Nephron progenitor cell (in vitro differentiated cells): ENCODE measurements at places on chromosomes 3 and 15.
A peak's percentile ranks its signal among the peaks of the same experiment; 100 is the strongest.

DNA sequence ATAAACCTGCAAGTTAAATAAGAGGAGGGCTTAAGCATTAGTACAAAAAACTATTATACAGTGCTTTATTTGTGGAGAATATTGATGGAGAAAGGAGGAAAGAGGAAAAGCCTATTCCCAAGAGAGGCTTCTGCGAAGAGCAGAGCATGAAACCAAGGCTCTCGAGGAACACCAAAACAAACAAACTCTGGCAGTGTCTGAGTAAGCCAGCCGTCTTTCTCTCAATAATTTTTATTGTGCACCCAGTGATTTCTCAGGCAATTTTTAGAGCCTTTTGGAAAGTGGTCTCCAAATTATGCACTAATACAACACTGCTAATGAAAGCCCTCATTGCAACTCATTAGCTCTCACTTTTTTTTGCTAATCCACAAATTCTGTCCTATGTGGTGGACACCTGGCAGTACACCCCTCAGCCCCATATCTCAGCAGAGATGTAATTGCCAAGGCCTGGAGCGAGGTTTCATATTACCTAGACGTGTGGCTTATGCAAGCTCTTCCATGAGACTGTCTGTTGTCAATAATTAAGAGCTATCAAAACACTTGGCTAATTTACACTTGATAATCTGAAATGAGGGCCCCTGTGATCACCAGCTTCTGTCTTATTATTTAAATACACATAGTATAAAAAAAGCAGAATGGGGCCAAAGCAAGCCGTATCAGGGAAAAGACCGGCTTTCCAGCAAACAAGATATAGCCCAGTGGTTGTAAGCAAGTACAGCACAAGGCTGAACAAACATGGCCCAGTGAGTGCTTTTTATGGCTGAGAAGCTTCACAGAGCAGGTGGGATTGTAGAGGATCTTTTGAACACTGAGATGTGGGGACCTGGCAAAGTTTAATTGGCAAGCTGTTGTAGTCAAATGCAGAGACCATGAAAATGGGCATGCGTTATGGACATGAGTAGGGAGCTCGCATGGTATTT is 216.9 kb downstream of the ROBO2 start:
- no peak for DNase-seq

- DNase-seq, result no peak
These were observed 65.0 kb upstream of the DAZL start for GRCh38 chr3:16670191-16670590.

GRCh38 chr15:83289160-83289559 is 4.7 kb upstream of the BNC1 start:
- DNase-seq, result no peak

DNA sequence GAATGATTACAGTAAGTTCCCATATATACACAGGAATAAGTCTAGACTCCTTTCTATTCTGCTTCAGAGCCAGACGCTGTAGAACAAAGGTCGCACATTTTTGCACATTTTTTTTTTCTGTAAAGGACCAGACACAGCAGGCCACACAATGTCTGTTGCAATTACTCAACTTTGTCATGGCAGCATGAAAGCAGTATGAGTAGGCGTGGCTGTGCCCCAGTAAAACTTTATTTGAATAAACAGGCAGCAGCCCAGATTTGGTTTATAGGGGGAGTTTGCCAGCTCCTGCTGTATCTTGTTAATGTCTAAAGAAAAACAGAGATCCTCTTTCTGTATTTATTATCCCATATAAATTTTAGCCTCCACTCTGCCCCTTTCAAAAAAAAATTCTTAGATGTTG is 708.3 kb downstream of the FHIT start:
- no peak for DNase-seq

GRCh38 chr3:135516143-135516542 is 449.4 kb upstream of the PPP2R3A start:
- no peak for DNase-seq

DNA sequence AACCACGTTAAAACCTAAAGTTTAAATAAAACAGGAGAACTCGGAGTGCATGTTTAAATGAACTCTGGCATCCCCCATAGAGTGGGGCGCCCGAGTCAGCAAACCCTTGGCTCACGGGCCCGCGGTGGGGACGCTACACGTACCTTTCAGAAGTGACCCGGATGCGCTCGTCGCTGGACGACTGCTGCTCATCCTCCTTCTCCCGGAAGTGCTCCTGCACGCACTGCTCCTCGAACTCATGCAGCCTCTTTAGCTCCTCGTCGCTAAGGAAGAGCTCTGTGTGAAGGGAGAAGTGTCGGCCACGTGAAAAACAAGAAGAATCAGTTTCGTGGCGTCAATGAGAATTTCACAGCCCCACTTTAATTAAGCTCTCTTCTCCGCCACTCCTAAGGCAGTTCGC is 34.6 kb upstream of the MTMR10 start:
- no peak for DNase-seq

- DNase-seq, result no peak
These were observed 64.1 kb downstream of the LRTM1 start for GRCh38 chr3:54863786-54864185.

DNA sequence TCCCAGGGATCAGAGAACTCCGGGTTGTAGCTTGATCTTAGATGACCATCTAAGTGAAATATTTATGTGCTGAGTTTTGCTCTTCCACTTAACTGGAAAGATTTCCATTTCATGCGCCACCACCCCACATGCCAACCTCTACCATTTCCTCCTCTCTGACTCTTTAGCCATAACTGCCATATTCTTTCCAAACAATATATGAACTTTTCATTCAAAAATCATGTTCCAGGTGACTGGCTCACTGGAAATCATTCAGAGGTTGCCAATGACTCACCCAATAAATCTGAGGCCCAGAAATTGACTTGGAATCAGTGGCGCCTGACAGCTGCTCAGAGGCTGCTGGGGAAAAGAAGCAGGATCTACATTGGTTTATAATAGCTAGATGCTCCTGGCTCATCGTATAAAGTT is 31.6 kb upstream of the FAM174B start:
- no peak for DNase-seq

- DNase-seq, result no peak
These were observed 273.2 kb downstream of the MECOM start for GRCh38 chr3:169390271-169390670.

- DNase-seq, result peak; percentile 64
These were observed 3.2 kb downstream of the ZDHHC19 start for GRCh38 chr3:196207833-196208607.

DNA sequence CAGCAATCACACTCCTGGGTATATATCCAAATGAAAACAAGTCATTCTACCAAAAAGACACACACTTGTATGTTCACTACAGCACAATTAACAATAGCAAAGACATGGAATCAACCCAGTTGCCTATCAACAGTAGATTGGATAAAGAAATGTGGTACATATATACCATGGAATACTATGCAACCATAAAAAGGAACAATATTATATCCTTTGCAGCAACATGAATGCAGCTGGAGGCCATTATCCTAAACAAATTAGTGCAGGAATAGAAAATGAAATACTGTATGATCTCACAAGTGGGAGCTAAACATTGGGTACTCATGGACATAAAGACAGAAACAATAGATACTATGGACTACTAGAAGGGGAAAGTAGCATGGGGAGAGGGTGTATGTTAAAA is 224.7 kb downstream of the CLSTN2 start:
- no peak for DNase-seq

DNA sequence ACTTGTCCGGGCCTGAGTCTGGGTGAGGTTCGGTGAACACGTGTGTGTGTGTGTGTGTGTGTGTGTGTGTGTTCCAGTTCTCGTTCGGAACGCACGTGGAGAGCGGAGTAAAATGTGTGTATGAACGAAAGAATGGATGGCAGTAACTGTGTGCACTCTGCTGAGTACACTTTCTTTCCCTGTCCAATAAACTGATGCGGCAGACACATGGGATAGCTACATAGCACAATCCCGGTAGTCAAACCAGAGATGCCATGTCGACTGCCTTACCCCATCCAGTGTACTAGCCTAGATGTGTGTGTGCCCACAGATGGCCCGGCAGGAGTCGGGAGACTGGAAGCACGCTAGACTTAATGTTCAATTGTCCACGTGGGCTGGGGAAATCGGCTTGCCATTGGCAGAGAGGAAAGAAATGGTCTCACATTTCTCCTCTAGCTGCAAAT is 507 bp upstream of the GOLIM4 start:
- DNase-seq, result peak; percentile 51

- no peak for DNase-seq
These were observed 411.0 kb downstream of the MECOM start for GRCh38 chr3:169252535-169252934.

- DNase-seq, result no peak
These were observed 136.7 kb downstream of the SMAD6 start for GRCh38 chr15:66838671-66839239.

DNA sequence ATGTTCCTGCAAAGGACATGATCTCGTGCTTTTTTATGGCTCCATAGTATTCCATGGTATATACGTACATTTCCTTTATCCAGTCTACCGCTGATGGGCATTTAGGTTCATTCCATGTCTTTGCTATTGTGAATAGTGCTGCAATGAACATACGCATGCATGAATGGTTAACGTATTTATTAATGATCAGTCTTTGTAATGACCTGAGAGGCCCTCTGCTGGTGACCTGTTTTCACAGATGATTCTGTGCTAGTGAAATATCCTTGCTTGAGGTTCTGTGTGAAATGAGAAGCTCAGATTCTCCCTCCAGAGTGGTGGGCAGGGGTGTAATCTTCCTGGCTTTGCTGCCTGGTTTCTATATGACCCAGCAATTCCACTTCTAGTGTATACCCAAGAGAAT is 160.2 kb upstream of the RASGRP1 start:
- DNase-seq, result no peak

- no peak for DNase-seq
These were observed 51.6 kb upstream of the THUMPD3 start for GRCh38 chr3:9311228-9311627.

- no peak for DNase-seq
These were observed 61.9 kb downstream of the ZNF609 start for GRCh38 chr15:64522226-64522823.

DNA sequence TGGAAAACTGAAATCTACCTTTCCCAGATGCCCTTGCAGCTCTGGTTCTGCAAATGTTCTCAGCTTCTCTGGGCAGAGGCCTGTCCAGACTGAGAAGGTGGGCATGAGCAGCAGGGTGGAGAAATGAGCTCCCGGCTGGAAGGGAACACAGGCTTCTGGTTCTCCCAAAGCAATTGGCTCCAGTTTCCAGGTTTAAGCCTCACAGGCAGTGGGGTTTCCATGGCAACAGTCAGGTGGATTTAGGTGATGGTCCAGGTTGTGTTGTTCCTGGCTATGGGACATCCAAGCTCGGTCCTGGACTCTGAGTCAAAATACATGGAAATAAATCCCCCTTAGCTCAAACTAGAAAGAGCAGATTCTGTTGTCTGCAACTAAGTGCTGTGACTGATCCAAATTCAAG is 94.6 kb upstream of the IQSEC1 start:
- no peak for DNase-seq

DNA sequence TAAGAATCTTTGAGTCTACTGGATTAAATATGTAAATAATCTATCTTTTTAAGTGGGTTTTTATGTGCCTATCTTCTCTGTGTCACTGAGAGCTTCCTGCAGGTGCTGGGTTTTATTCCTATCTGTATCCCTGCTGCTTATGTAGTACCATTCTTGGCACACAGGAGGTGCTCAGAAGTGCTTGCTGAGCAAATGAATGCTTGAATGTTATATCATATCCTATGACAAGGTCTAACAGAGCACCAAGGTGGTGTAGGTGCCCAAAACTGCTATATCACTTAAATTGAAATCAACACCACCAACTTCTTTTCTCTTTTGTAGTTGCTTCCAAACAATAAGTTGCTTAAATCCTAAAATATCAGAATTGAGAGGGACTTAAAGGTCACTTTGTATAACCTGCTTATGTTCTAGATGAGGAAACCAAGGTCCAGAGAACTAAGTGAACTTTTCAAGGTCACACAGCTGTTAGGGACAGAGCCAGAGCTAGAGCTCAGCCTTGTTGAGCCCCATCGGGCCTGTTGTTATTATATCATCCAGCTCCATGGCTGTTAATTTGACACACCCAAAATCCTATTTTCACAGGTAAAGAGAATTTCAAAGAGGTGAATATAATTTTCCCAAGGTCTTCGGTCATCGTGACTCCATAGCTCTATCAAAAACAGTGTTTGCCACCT is 46.0 kb downstream of the CCNL1 start:
- no peak for DNase-seq

DNA sequence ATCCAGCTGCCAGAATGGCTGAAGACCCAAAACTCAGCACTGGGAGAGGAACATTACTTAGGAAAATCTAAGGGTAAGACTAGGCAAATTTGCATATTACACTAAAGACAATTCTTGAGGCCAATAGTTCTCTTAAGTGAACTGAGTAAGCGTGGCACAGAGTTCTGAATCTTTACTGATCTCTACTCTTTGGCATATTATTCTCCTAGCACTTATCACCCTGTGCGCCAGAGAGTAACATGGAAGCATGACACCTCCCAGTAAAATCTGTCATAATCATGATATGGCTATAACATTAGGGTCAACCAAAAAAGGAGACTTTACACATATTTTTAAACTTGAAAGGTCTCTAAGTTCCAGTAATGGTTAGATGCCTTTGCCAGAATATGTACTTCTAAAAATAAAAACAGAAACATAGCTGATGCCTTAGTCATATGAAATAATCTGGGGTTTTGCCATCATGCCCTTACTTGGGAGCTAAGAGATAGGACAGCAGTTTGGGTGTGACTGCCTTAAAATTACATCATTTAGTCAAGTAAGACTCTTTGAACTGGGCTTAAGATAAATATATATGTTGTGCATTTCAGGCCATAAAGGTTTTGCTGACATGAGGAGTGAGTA is 290.5 kb downstream of the PLCL2 start:
- DNase-seq, result no peak

DNA sequence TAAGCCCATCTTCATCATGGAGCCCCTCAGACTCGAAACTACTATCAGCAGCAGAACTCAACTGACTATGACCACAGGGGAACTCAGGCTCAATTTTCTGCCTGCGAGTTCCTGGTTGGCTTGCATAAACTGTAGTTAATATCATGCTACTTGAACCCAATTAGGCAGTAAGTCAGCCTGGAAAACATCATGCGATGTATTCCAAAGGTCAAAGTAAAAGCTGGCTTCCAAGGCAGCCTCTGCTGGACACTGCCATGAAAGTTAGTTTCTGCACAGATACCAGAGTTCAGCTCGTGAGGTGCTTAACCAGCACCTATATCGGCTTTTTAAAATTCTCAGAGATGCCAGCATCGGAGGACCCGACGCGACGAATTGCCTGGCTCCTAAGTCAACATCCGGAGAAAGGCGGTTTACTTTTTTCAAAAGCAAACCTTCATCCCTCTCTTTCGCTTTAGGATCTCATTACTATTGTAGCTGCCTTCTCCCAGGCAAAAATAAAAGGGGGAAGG is 3.8 kb downstream of the ANP32A start:
- DNase-seq, result no peak
